Activated effector memory CD4-positive, alpha-beta T cell treated with Interleukin-2 at 50 U/mL for 16 hours (primary cell): ENCODE measurements at places on chromosomes 4 and X.

GRCh38 chr4:26753617-26754016 lies 107.0 kb upstream of the STIM2 start:
- no peak for DNase-seq

- DNase-seq = no peak
These were observed 4.1 kb downstream of the HDAC8 start for GRCh38 chrX:72568406-72569092.

- no peak for DNase-seq
These were observed 154.9 kb downstream of the PARM1 start for GRCh38 chr4:75087865-75088264.

DNA sequence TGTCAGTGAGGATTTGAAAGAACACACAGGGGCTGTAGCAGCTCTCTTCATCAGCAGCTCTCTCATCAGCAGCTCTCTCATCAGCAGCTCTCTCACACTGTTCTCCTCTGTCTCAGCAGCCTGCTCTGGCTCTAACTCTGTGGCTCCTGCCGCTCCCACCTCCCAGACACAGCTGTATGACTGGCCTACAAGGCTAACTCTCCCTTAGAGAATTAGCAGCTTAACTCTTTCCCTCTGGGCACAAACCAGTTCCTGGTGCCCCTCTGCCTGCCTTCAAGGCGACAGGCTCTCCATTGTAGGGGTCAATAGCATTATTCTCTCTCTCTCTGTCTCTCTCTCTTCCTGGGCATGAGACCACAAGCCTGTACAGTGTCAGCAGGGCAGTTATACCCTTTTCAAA lies 385.6 kb upstream of the PCDH10 start:
- DNase-seq = no peak

DNA sequence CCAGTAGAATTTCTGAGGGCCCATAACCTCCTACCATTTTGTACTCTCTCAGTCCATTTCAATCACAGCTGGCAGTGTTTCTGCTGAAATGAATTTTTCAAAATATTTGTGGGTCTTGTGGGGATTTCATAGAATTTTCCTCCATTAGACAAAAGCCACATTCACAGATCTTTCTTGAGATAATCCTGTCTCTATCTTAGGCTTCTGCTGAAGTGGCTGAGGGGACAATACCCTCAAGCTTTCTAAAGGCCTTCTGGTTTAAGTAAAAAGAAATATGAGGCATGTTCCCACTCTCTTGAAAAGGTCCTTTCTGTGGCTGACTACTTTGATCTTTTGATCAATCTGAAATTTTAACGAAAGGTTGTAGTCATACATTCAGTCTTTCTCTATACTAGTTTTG lies 1930.0 kb upstream of the AGA start:
- DNase-seq = no peak

DNA sequence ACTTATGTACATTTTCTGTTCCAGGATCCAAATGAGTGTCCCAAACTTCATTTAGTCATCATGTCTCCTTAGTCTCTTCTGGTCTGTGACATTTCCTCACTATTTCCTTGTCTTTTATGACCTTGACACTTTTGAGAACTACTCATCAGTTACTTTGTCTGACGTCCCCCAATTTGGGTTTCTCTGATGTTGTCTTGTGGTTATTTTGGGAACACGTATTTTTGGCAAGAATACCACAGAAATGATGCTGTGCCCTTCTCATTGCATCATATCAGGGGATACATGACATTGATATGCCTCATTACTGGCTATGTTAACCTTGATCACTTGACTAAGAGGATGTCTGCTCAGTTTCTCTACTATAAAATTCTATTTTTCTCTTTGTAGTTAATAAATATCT lies 308.8 kb downstream of the ZNF674 start:
- DNase-seq = no peak

DNA sequence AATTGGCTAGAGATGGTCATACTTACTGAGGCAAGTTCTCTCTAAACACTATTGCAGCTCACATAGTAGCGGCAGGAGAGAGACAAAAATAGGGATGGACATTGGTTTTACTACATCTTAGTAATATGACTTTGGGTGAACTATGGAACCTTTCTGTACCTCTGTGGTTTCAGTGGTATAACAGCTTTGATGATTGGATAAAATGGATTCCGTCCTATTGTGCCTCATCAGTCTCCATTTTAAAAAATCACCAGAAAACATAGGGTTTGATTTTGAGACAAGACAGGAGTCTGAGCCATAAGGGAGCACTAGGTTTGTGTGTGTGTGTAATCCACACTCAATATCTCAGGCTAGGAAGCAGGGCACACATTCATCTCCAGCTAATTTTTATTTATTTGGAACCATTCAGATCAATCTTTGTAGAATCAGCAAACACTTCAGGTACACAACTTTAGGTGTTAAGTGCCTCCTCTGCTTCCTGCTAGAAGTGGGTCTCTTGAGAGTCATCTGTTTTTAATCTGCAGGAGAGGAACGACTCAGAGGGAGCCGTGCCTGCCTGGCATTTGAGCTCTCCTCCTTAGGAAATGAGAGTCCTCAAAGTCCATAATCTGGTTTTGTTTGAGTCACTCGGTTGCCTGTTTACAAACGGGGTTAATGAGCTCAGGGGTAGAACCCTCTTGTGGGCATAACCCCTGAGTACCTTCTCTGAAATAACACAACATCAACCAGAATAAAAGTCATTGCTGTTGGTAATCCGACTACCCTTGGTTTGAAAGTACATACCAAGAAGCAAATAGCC lies 238.5 kb upstream of the BOD1L1 start:
- DNase-seq = no peak
